ENCODE measurements at places on chromosomes 2 and 18. TPM values are rescaled to one million over a fixed set of nuclear protein-coding genes. Genes with fewer than 3 reads are reported as not detected.

ACTG2 gene
- polyA plus RNA-seq = not detected

SCN9A gene
- polyA plus RNA-seq = not detected

DNA sequence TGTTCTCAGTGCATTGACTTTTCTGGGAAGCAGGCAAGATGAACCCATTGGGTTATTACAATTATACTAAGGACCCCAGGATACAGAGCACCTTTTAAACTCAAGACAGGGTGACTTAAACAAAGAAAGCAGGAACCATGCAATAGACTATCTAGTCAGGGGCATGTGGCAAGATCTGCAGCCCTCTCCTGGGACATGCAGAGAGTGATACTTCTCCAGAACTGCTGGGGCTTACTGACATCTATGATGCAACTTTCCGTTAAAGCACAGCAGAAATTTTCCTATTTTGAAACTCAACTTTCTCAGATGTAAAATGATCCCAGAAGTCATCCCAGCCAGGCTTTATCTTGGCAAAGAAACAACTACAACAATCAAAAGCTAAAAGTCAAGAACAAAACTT lies 162.2 kb upstream of the HNMT start:
- H3K27ac ChIP-seq = no peak overlapping the region
- no peaks in the 10 kb centered on the region for H3K27me3 ChIP-seq
- no peaks in the 10 kb centered on the region for H3K4me1 ChIP-seq
- H3K4me3 ChIP-seq = no peak overlapping the region
- DNase-seq = no peak

DNA sequence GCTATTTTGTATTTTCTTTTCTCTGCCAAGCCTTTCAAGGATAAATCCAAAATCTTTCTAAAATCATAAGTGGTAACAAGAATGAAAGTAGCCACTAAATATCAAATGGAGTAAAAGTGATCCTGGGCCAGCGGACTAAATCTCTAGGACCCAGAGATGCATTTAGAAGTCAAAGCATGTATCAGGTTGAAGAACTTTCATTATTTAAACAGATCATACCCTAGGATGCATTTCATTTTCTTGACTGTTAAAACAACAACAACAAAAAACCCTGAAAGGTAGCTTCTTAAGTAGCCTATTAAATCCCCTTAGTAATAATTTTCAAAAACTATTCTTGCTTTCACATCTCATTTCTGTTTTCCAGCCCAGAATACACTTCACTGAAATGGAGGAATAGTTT lies 4.8 kb upstream of the POU3F3 start:
- no peaks in the 10 kb centered on the region for H3K36me3 ChIP-seq
- no peak overlapping the region for H3K4me3 ChIP-seq
